ENCODE measurements at places on chromosomes 2 and 18. TPM values are rescaled to one million over a fixed set of nuclear protein-coding genes. Genes with fewer than 3 reads are reported as not detected.

DNA sequence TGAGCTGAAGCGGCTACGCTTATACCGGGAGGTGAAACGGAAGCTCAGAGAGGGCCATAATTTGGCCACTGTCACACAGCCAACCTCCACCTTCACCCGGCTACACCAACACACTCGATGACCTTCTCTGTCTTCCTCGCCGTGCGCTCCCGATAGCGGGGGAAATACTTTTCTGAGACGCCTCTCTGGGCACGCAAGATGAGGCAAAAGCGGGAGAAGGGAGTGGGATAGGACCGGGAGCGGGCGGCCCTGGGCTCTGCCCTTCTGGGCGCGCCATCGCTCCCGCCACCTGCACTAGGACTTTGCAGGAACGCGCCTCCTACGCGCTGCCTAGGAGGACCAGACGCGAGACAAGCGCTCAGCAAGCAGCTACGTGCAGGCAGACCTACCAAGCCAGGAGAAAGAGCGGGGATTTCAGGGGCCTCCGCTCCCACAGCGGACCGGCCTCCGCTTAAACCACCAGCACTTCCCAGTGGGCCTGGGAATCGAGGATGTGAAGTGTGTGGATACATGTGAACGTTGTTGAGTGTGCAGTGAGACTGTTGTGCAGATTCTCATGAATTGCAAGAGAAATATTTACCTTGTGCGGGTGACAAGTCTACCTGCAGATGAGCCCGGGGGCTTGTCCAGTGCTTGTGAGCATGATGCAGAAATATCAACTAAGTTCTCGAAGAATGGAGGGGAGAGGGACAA, 11.4 kb downstream of the SIX3 start:
- no peak for DNase-seq

GRCh38 chr2:40265602-40266001, 186.3 kb downstream of the SLC8A1 start:
- no peak for DNase-seq

GRCh38 chr18:48615566-48616401, 77.0 kb downstream of the CTIF start:
- no peak for DNase-seq

The CELF4 gene
- total RNA-seq, result not detected

The PSMA8 gene
- total RNA-seq, result not detected

The FAM237A gene
- total RNA-seq, result not detected

The FSIP2 gene
- total RNA-seq, result under 0.01 TPM

The SPHKAP gene
- not detected for total RNA-seq

All from H4 (cell line).